ENCODE measurements at places on chromosomes 1 and 21.

DNA sequence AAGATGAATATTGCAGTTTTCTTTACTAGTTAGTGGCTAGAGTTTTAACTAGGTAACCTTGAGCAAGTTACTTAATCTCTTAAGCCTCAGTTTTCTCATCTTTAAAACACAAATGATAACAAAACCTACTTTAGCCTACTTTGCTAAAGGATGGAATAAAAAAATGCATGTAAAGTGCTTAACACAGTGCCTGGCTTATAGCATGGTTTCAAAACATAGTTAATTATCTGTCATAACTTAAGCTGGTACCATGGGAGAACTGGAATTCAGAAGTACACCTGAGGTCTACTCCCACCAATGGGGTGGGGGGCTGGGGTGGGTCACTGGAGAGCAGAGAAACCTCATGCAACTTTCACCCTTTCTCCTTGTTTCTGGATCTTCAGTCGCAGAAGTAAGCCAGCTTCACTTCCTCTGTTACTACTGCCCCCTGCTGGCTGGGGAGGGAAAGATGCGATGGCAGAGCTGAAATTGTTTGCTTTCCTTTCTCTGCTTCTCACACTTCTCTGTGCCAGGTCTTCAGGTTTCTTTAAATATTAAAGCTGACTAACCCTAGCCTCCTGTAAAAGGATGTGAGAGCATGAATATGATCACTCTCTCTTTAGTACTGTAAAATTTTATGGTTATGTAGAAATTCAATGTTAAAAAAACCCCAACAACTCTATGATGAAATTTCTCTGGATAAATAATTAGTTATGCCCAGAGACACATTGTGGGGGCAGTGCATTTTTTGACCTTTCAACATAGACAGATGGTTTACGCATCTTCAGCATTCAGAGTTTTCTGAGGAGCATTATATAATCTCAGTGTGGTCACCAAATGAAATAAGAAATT, 324.2 kb downstream of the HLX start:
- peak; percentile 88 for DNase-seq

GRCh38 chr1:76371941-76372340, 297.4 kb downstream of the ST6GALNAC3 start:
- DNase-seq, result no peak

DNA sequence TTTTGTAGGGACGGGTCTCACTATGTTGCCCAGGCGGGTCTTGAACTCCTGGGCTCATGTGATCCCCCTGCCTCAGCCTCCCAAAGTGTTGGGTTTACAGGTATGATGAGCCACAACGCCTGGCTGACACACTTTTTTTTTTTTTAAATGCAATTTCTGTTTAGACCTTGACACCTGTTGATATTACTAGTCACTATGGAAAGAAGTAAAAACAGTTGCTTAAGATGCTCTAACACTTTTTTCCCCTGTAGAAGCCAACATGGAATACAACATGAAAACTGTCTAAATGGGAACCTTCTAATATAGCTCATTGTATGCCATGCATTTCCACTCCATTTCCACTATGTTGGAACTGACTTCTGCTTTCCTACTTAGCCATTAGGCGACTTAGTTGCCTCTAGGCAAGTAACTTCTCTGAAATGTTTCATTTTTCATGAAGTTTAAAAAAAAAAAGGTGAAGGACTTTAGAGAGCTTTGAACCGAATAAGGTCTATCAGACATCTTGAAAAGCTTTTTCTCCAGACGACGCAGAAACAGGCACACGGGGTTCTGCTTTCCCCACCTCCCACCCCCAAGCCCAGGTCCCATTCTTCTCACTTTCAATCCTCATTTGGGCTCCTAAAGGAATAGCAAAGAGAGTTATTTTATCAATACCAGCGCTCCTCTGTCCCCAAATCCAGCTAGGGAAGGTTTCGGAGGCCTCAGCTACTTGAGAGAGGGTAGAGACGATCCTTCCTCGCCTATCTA, 648 bp upstream of the DR1 start:
- no peak for DNase-seq

DNA sequence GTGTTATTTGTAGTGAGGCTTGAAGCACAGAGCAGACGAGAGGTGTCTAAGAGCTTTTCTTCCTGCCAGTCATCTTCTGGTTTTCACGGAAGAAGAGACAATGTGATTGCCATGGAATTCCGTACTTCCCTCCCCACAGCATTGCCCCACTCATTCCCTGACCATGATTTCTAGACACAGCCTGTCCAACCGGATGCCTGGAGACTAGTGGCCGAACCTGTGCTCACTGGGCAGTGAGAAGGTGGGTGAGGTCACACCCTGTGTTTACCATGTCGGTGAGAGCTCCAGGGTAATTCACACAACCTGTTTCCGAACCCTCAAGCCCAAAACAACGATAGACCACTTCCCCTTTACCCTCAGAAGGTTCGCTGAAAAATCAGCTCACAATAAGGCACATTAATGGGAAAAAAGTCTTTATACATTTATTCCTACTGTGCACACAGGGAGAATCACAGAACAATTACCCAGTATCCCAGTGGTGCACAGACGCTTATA, 271.9 kb upstream of the FMN2 start:
- DNase-seq, result no peak

- DNase-seq, result no peak
Observed at GRCh38 chr1:212467843-212468482, 35.2 kb downstream of the NENF start.

DNA sequence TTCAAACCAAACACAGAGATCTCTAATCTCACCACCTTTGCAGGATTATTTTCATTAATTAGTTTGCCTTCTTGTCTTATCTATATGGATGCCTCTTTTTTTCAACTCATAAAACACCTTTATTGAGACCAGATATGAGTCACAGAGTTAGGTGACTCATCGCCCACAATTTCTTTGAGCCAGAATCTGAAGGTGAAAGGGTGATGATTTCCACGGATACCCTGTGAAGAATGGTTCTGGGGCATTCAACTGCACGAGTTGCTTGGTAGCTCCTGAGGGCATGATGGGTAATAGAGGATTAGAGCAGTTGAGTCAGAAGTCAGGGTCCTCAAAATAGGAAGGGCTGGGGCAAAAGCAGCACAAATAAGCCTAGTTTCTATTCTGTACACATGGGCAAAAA, 128.2 kb downstream of the TBX19 start:
- no peak for DNase-seq

GRCh38 chr1:203492082-203492747, 1.7 kb upstream of the OPTC start:
- no peak for DNase-seq

DNA sequence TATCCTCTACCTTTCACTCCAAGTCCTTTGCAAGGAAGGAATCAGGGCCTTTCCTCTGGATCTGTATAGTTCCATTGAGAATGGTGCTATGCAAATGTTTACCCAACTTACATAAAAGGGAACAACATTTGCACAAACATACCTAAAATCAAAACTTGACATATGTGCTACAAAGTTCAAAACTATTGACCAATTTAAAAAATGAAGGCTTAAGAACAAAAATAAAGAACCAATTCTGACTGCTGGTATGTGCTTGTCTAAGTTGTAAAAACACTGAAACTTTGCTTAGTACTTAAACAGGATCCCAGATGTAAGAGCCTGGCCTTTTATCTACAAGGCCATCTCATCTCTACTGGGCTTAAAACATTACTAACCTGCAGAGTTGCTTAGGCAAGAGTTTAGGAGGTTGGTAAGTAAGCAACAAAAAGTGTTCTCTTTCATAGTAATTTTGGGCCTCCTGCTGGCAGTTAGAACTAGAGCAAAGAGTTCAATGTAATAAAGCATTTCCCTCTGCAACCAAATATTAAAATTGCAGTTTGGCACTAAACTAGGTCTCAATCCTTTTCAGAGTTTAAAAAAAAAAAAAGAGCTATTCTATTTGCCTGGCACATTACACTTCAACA, 2.0 kb downstream of the SCMH1 start:
- no peak for DNase-seq
